Activated CD4-positive, CD25-positive, alpha-beta regulatory T cell treated with anti-CD3 and anti-CD28 coated beads, Interleukin-2, amount 50 U/mL, for 72 hours (primary cell): ENCODE measurements at places on chromosomes 12 and 14.
A peak's percentile ranks its signal among the peaks of the same experiment; 100 is the strongest.

DNA sequence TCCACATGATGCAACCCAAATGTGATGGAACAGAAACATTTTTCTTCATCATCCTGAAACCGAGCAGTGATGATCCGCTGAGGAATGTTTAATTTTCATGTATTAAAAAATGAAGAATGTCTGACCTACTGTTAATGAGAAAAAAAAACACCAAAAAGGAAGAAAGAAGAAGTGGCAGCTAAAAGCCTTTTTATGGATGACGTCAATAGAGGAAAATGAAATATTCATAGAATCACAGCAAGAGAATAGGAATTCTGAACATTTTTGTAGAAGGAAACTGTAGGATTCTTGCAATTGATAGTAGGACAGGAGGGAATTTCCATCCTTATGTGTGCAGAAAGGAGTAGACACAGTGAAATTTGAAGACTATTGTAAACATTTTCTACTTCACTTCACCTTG is 112.9 kb downstream of the PRKCH start:
- DNase-seq: no peak

GRCh38 chr14:106845286-106846087 is 1319.1 kb downstream of the TMEM121 start:
- DNase-seq: no peak

DNA sequence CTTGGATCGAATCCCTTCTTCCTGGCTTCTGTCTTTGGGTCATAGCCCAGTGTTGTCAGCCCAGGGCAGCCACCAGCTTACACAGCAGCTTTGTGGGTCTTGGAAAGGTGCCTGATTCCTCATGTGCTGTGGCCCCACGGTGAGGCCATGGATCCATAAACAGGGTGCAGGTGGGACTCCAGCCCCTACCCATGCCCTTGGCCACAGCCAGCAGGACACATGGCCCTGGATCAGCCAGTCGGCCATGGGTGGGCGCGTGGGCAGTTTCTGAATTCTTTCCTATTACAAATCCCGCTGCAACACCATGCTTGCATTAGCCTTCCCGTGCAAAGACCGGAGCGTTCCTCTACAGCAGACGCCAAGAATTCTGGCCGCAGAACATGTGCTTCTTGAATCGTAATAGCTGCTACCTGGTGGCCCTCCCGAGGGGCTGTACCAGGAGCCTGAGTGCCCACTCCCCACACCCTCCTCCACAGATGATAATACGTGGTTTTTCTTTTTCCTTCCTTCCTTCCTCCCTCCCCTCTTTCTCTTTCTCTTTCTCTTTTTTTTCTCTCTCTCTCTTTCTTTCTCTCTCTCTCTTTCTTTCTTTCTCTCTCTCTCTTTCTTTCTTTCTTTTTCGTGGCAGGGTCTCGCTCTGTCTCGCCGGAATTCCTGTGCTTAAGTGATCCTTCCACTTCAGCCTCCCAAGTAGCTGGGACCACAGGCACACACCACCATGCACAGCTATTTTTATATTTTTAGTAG is 2.9 kb upstream of the MMP17 start:
- DNase-seq: no peak

- no peak for DNase-seq
Measured at GRCh38 chr12:108683906-108684556, 47.3 kb downstream of the CORO1C start.

DNA sequence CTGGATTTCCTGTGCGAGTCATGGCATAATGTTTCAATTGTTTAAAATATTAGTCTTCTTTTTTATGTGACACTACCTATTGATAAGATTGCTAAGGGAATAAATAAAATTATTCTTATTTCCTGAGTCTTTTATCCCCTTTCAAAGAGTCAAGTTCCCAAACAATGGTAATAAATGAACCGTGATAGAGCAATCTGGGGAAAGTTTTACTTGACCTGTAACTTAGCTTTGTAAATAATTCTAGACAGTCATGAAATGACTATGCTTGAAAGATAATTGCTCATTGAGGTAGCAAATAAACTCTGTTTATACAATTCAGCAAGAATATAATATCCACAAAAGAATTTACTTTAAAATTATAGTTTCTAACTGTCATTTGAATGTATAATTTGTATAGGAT is 82.1 kb downstream of the TSPAN8 start:
- no peak for DNase-seq

GRCh38 chr12:113221997-113222729 is 899 bp downstream of the TPCN1 start:
- DNase-seq: peak; percentile 43

- DNase-seq: no peak
Measured at GRCh38 chr14:59199205-59199604, 10.7 kb downstream of the DAAM1 start.

DNA sequence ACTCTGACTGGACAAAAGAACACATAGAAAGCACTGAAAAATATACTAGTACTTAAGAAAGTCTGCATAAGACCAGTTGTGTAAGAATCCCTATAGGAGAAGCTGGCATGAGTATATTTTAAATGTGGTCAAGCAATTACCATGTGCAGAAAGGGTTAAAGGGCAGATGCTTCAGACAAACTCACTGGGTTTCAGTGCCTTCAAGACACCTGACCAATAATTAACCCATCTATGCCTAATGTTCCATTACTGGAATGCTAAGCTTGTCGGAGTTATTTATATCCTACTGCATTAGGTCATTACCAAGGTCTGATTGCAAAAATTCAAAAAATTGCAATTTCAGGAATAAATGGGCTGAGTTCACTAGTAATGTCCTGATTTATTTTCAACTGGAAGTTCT is 41.3 kb downstream of the HNRNPC start:
- no peak for DNase-seq

- no peak for DNase-seq
Measured at GRCh38 chr12:59041241-59042121, 121.2 kb upstream of the LRIG3 start.

GRCh38 chr14:47843236-47843635 is 167.8 kb upstream of the MDGA2 start:
- no peak for DNase-seq

DNA sequence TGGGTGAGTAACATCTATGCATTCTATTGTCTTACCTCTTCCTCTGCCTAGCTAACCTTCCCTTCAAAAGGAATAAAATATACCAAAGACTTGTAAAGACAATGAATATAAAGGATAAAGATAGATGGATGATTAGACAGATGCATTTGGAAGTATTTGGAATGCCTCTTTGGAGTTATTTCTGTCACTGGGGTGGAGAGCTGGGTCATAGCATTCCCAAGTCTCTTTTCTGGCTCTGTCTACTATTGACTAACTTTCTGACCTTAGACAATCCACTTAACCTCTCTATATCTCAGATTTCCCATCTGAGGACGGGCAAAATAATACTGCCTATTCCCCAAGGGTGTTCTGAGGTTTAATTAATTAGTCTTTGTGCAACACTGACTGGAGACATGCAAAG is 517.4 kb downstream of the DIO2 start:
- DNase-seq: no peak

- no peak for DNase-seq
Measured at GRCh38 chr14:94237046-94237445, 56.0 kb downstream of the SERPINA10 start.

DNA sequence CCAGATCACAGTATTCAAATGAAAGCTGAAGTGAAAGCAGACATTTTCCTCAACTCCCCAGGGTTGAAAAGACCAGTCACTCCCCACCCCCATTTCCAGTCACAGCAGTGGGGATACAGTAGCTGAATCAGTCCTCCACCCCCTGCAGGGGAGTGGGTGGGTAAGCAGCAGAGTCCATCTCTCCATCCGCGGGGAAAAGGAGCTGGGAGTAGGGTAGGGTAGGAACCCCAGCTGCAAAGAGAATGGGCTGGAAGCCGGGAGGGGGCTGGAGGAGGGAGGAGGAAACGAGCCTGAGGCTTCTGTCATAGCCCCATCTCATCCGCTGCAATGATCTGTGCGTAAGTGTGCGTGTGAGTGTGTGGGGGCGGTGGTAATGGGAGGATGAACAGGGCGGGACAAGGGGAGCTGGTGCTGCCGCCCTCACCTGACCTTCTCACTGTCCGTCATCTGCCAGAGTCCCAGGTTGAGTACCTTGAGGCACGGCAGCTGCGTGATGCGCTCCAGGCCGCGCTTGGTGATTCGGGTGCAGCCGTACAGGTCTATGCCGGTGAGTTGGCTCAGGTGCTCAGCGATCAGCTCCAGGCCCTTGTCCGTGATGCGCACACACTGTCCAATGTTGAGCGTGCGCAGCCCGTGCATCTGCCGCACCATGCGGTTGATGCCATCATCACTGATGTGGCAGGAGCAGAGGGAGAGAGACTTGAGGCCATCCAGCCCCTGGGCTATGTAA is 1.8 kb downstream of the FBXL14 start:
- peak; percentile 67 for DNase-seq

DNA sequence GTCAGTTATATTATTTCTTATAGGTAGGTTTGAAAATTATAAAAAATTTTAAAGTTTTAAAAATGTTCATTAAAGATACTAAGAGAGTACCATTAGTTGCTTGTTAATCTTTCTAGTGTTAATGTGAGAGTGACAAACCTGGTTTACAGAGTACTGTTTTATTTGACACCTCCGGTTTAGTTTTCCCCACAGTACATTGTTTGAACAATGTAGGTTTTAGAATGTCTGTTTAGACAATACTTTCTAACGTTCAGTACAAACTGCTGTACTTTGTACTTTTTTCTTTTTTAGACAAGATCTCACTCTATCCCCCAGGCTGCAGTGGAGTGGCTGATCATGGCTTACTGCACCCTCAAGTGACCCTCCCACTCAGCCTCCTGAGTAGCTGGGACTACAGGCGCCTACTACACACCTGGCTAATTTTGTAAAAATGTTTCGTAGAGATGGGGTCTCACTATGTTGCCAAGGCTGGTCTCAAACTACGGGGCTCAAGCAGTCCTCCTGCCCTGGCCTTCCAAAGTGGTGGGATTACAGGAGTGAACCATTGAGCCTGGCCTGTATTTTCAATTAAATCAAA is 3.2 kb downstream of the BICDL1 start:
- no peak for DNase-seq

DNA sequence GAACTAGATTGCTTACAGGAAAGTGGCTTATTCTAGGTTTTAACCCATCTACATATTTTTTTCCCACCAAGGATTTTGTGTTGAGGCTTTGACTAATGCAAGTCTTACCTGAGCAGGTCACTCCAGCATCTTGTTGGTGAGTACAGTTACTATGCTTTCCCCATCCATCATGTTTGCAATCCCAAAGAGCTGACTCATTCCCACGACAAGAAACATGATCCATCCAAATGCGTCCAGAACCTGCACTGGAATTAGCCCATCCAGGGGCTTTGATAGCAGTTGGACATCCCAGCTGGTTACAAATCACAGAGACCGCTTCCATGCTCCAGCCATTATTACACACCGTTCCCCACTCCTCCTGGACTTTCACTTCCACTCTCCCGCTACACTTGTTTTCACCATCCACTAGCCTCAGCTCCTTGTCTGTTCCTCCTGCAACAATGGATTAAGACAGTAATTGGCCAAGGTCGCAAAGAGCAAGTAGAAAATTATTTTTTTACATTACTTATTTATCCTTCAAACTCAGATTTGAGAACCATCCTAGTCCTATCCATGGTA is 2.5 kb downstream of the CD163 start:
- no peak for DNase-seq

- no peak for DNase-seq
Measured at GRCh38 chr14:102279282-102279681, 25.7 kb downstream of the MOK start.

- no peak for DNase-seq
Measured at GRCh38 chr12:32918890-32919801, 22.6 kb upstream of the PKP2 start.

DNA sequence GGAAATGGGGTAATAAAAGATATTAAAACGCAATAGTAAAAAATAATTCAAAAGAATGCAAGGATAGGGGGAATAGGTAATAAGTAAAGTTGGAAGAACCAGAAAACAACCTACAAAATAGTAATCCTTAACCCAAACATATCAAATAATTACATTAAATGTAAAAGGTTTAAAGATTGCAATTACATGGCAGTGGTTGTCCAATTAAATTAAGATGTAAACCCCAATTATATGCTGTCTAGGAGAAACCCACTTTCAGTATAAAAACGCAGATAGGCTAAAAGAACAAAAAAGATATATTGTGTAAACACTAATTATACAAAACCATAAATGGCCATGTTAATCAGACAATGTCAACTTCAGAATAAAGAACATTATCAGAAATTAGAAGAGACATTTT is 247.3 kb downstream of the SLC25A21 start:
- DNase-seq: no peak

DNA sequence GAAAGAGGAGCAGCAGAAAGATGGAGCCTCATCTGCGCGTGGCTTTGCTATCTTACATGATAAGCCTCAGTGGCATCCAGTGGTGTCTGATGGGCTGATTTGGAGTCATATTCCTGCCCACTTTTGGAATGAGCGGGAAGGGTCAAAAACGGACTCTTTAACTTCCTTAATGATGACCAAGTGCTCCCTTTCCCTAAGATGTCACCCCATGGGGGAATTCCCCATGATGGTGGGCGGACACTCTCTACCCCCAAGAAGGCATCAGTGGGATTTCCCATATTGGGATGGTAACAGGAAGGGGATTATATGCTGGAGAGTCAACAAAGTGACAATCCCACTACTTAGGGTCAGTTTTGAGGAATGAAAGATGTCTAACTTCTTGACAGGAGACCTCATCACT is 110.9 kb downstream of the GPATCH2L start:
- DNase-seq: no peak

DNA sequence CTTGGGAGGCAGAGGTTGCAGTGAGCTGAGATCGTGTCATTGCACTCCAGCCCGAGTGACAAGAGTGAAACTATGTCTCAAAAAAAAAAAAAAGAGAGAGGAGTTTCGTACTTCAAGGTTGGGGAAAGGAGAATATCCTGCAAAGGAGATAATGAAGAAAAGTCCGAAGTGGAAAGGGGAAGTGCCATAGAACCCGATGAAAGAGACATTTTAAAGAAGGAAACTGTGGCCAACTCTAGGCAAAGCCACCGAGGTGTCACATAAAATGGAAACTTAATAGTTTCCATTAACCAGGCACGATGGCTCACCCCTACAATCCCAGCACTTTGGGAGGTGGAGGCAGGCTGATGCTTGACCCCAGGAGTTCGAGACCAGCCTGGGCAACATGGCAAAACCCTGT is 15.0 kb upstream of the LTBP2 start:
- no peak for DNase-seq

- DNase-seq: no peak
Measured at GRCh38 chr12:31499567-31499966, 91.4 kb downstream of the DENND5B start.
